ENCODE measurements at places on chromosomes 7 and 10.

DNA sequence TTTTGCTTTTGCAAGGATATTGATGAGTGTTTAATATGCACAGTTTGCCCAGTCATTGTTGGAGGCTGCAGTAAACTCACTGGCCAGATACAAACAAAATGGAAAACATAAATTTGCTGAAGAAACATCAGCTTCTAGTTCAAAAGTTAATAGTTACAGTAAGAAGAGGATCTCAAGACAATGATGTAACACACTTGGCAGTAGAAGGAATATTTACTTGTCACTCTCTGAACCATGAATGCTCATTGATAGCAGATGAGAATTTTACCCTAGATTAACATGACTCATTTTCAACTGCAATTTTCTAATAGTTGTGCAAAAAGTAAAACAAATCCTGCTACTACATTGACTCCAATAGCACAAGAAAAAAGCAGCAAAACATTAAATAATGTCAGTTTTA is 47.7 kb downstream of the VWC2 start:
- DNase-seq, result no peak

- DNase-seq, result no peak
Observed at GRCh38 chr7:153383781-153384180, 624.2 kb downstream of the ACTR3B start.

- peak; percentile 1 for DNase-seq
Observed at GRCh38 chr10:56318816-56319215, 42.2 kb downstream of the ZWINT start.

GRCh38 chr7:116546054-116546453 is 21.2 kb downstream of the CAV1 start:
- no peak for DNase-seq

GRCh38 chr7:102322202-102322715 is 34.0 kb downstream of the SPDYE6 start:
- no peak for DNase-seq

DNA sequence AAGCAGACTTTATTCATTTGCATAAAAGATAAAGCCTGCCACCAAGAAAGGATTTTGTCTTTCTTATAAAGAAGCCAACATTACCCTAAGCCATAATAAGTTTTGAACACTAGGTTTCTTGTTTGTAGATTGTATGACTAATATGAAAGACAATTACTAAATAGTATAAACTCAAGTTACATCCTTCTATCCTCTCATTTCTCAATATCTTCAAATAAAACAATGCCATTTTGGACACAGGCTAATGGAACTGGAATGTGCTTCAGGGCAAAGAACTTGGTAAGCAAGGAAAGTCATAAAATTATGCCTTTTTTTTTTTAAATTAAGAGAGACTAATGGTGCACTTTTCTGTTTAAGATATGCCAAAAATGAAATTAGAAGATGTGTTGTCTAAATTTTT is 137.7 kb downstream of the DKK1 start:
- no peak for DNase-seq

Data from GM12865 (cell line).